ENCODE measurements at places on chromosomes 4 and X.

DNA sequence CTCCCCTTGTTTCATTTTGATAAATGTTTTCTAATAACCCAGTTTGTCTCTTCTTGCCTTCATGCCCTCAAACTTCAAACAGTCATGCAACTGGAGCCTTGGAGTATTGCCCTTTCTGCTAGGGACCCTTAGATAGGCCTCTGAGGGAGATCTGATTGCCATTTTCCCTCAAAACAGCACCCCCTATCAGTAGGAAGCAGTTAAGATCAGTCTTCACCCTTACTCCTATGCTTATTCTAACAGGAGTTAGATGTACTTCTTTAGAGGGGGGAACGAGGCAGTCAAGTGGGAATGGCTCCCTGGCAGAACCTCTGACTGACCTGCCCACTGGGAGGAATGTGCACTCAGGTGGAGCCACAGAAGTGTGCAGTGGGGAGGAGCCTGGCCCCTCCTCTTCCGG lies 74.1 kb downstream of the FAM47A start:
- DNase-seq, result no peak

- no peak for DNase-seq
Measured at GRCh38 chr4:30068234-30068633, 651.9 kb upstream of the PCDH7 start.

DNA sequence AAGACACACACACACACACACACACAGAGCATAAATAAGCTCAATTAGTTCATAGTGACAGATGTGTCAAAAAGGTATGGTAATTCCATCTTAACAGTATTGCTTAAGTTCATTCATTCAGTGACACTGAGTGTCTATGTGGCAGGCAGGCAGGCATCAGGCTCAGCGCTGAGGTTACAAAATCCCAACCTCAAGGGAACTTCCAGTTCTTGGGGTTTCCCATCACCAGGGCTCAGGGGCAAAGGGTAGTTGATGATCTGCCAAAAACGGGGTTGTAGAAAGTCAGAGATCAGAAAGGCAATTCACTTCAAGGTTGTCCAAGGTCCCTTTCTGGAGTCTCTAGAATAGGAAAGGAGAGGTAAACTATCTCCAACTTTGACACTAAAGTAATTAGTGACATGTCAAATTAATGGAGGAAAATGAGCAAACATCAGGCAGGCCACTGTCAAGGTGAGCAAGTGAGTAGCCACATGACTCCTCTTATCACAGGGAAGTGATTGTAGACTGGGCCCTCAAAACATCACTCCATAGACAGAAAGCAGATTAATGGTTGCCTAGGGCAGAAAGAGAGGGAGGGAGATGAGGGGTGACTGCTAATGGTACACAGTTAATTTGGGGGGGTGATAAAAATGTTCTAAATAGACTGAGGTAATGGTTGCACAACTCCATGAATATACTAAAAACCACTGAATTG lies 41.8 kb downstream of the GPC4 start:
- DNase-seq, result no peak

DNA sequence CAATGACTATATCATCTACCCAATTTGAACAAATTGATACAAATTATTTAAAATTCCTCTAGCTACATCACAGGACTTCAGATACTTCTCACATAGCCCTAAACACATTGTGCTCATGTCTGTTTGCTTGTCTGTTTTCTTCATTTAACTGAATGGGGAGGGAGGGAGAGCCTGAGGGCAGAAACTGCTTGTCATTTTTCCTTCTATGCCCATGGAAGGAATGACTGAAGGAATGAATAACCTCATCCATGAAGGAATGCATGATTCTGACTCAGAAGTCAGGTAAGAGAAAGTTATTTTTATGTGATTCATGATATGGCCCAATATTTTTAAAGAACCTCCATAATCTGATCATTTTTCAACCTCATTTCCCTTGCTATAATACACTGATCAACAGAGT lies 418.0 kb upstream of the PITX2 start:
- DNase-seq, result no peak

GRCh38 chrX:153905481-153906095 lies 1.1 kb downstream of the AVPR2 start:
- DNase-seq, result no peak

DNA sequence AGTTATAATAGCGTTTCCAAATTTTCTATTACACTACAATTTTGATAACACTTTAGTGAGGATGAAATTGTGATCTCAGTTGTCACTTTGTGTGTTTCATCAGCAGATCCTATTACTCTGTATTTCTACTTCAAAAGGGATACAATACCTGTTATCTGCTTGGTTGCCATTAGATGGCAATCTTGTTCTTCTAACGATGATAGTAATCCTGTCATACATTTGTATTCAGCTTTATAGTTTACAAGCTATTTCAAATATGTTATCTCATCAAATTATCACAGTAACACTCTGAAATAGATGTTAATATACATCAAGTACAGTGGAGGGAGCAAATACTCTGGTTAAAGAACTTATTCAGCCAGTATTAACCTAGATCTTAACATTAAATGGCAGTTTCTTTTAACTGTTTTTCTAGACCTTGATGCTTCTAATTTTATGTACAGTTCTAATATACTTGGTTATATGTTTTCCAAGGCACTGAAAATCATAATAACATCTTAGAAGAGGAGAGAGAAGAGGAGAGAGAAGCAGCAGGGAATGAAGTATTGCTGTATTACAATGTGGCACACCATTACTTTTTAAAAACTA lies 292.0 kb downstream of the CCSER1 start:
- DNase-seq, result peak; percentile 40

- no peak for DNase-seq
Measured at GRCh38 chrX:108053218-108053617, 8.4 kb downstream of the VSIG1 start.

DNA sequence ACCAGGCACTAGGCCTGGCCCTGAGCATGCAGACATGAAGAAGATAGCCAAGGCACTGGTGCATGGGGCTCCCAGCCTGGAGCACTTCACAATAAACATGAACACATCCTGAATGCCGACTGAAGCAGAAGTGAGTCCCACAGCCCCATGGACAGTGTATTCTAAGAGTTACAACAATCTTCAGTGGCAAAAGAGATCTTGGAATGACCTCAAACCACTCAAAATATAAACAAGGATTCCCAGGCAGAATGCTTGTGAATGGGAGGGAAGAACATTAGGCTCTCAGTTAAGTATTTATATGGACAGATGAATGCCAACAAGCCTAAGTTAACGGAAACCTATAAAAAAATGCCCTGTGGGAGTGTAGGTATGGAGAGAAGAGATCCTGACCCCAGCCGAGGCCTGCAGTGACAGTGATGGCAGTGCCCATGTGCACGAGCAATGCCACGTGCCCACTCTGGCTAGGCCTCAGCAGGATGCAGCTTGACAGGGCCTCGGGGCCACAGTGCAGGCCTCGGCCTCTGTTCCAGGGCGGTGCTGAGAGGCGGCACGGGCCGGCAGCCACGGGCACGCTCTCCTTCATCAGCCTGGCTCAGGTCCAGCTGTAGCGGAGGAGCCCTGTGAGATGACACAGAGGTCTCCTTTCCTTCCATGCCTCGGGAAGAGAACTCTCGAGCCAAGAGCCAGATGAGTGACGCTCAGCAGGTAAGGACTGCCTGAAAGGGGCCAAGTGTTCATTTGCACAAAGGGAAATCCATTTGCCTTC lies 49.2 kb downstream of the IRF2 start:
- no peak for DNase-seq

DNA sequence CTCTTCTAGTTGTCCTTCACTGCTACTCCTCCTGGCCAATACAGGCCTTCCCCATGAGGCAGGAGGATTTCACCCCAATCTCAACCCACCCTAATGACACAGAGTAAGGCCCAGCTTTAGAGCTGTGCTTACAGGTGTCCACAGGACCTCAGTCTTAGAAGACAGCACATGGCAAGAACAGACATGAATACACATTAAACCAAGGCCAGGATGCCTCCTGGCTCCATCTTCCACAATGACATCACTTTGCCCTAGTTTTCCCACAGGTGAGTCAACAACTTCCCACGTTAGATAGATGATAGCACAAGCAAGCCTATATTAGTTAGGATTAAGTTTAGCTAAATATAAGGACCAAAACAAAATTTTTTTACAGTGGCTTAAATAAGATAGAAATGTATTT lies 63.8 kb upstream of the NOCT start:
- no peak for DNase-seq

GRCh38 chr4:114663083-114663482 lies 64.5 kb downstream of the UGT8 start:
- no peak for DNase-seq

DNA sequence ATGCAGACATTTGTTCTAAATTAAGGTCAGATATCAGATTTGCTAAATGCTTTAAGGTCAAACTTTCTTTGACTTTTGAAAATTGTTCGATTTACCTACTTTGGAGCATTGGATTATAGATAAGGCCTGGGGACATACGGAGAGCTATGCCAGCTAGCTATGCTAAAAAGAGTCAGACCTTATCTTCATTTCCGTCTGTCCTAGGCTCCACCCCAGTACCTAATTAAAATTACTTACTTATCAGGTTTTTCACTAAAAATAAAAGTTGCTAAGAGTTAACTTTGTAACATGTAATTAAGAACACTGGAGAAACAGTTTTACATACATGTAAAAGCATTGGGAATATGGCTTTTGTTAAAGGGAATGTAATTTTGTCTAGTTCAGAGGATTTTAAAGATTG lies 7.1 kb upstream of the TMEM35A start:
- DNase-seq, result no peak

GRCh38 chrX:113770806-113771205 lies 813.1 kb upstream of the HTR2C start:
- no peak for DNase-seq

- DNase-seq, result no peak
Measured at GRCh38 chrX:110836451-110836850, 40.8 kb upstream of the CHRDL1 start.

DNA sequence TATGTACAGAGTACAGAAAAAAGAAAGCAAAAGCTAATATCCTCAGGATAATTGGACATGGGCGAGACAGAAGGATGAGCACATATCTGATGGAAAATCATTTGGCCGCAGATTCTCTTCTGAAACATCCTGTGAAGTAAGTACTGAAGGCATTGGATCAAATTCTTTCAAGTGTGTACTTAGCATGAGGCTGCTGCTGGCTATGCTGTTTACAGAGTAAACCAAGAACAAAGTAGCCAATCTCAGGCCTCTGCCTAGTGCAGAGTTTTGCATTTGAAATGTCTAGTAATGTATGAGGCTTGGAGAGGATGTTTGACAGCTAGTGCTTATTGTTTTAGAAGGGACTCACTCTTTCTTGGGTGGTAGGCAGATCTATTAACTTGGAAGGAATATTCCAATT lies 128.5 kb downstream of the MAGEC2 start:
- DNase-seq, result no peak

DNA sequence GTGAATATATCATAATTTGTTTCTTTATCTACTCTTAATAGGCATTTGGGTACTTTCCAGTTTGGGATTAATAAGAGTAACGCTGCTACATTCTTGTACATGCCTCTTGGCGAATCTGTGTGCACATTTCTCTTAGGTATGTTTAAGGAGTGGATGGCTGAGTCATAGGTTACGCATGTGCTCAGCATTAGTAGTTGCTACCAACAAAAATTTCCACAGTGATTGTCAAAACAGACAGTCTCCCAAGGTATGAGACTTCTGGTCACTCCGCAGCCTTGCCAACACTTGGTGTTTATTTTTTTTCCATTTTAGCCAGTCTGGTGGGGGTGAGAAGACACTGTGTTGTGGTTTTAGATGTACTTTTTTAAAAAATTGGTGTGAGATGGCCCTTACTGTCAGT lies 44.6 kb downstream of the FGFBP1 start:
- no peak for DNase-seq

DNA sequence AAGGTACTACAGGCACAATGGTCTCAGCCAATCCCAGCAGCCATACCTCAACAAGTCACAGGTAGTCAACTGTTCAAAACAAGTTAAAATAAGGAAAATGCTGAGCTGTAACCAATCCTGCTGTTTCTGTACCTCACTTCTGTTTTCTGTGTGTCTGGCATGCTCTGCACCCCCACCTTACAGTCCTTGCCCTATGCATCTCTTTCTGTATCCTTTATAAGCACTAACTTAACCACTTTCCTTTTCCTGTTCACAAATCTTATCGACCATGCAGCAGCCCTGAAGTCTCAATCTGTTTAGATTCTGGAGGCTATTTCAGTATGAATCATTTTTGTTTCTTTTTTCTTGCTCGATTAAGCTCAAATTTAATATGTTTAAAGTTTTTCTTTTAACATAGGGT lies 12.5 kb upstream of the FAM13A start:
- no peak for DNase-seq

GRCh38 chr4:84722720-84723119 lies 139.8 kb downstream of the CDS1 start:
- no peak for DNase-seq

Data from GM13977 (cell line).